ENCODE measurements at places on chromosomes 5 and 9.

- DNase-seq: no peak
These were observed 141.8 kb downstream of the DOCK2 start for GRCh38 chr5:169778622-169779596.

GRCh38 chr5:173103411-173103810 is 40.9 kb upstream of the BNIP1 start:
- DNase-seq: no peak

GRCh38 chr5:40687321-40687720 is 7.6 kb downstream of the PTGER4 start:
- DNase-seq: no peak

- DNase-seq: no peak
These were observed 198.9 kb downstream of the TAF11L14 start for GRCh38 chr5:17832949-17833745.

DNA sequence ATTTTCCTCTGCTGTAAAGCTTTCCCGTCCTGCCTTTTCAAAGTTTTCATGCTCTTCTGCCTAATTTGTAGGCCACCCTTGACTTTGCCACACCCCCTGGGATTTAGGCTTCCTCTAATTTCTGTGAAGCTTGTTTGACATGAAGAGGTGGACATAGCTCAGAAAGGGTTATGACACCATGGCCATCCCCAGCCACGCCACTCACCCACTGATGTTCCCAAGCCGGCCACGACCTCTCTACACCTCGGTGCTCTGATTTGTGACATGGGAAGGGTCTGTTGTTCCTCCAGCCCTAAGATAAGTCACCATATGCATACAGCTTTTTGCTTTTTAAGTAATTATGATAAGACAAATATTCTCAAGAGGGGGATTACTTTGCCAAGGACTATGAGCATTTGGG is 139.5 kb downstream of the BARX1 start:
- no peak for DNase-seq

- no peak for DNase-seq
These were observed 110.2 kb upstream of the EGFLAM start for GRCh38 chr5:38148021-38148625.

DNA sequence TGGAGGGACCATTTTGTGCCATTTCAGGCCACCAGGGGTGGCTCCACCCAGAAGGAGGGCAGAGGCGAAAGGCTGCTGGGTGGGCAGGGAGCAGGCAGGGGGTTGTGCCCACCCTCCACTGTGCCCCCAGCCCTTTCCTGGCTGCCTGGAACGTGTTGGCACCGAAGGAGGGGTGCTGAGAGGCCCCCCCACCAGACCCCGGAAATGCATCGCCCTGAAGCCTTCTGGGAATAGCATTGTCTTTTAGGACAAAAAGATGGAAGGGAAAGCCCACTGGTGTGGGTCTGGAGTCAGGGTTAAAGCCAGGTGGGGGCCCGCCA is 5.1 kb downstream of the NOXA1 start:
- no peak for DNase-seq

- DNase-seq: no peak
These were observed 432.9 kb upstream of the BRINP1 start for GRCh38 chr9:119802133-119802532.

DNA sequence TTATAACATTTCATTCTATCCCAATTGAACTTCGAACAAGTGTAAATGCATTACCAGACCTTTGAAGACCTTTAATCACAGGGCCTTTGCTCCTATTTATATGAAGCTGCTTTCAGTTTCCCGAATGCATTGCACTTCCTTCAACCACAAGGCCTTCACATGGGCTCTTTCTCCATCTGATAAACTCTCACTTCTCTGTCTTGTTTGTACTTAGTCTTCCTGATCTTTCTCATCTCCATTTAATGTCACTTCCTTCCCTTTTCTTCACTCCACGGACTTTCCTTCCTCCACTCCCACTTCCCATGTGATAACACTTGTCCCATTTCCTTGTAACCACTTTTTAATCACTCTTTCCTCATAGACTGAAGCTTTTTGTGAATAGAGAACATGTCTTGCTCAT is 74.3 kb upstream of the TNC start:
- DNase-seq: no peak

DNA sequence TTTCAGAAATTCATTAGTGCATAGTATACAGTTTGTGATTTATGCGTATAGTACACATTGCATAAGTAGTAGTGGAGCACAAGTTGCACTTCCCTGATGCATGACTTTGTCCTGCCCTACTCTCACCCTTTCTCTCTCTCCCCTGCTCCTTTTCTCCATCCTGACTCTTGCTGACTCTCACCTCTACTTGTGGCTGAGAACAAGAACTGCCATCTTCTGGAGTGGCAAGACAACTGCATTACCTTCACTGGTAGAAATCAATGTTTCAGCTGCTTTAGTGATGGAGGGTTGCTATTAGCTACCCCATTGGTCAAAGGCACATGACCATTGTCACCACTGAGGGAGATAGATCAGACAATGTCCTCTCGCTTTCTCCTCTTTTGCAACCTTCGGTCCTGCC is 26.9 kb downstream of the SPEF2 start:
- DNase-seq: no peak

DNA sequence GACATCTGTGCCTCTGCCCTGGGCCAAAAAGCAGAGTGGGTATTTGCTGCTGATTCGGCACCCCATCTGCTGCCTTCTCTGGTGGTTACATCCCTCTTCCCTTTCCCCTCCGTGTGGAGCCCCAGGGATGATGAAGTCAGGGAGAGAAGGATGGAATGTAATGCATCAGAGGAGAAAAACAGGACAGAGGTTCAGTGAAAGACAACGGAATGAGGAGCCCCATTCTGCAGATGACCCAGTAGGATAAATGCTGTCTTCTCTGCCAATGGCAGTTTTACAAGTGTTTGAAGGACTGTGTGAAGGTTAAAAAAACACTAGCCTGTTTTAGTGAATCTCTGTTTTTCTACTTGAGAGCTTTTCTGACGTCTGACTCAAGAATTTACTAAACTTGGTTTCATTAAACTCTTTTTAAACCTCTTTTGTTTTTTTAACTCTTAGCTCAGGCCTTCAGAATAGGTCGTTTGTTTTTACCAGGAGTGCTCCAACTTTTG is 86.3 kb downstream of the NLN start:
- DNase-seq: no peak

GRCh38 chr9:134909511-134910481 is 7.9 kb downstream of the FCN1 start:
- DNase-seq: no peak

- DNase-seq: no peak
These were observed 30.0 kb downstream of the INSYN2B start for GRCh38 chr5:169950333-169950732.

GRCh38 chr9:131734165-131734610 is 5.7 kb downstream of the RAPGEF1 start:
- DNase-seq: no peak

DNA sequence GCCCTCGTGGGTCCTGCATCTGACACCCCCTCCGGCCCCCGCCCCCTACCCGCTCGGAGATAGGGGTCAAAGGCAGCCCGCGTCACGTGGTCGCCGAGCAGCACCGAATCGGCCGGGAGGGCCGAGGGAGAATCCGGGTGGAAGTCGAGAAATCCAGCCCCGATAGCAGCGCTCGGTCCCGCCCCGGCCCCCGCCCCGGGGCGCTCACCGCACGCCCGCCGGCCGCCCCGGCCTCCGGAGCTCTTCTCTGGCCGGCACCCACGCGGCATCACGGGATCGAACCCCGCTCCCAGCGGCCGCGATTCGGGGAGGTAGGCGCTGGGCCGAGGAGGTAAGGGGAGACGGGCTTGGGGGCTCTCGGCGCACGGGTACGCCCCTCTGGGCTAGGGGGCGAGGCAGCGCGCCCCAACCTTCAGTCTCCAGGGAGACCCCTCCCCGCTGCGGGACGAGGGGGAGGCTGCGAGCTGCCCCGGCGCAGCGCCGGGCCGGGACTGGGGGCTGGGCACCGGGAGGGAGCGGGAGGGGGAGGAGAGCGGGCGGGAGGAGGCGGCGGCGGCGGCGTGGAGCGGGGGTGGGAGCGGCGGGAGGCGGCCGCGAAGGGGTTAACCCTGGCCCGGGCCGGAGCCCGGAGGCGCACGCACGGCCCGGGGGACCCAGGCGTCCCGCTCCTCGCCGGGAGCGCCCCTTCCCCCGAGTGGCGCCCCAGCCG is 22.1 kb upstream of the NDST1 start:
- DNase-seq: peak; percentile 1

- no peak for DNase-seq
These were observed 48.1 kb upstream of the PCSK1 start for GRCh38 chr5:96481009-96481786.

- DNase-seq: no peak
These were observed 24.5 kb upstream of the SEMA4D start for GRCh38 chr9:89522261-89522958.

- DNase-seq: no peak
These were observed 137.9 kb downstream of the TMEM38B start for GRCh38 chr9:105832096-105832710.

- no peak for DNase-seq
These were observed 602.6 kb downstream of the SEMA5A start for GRCh38 chr5:8943301-8943700.

DNA sequence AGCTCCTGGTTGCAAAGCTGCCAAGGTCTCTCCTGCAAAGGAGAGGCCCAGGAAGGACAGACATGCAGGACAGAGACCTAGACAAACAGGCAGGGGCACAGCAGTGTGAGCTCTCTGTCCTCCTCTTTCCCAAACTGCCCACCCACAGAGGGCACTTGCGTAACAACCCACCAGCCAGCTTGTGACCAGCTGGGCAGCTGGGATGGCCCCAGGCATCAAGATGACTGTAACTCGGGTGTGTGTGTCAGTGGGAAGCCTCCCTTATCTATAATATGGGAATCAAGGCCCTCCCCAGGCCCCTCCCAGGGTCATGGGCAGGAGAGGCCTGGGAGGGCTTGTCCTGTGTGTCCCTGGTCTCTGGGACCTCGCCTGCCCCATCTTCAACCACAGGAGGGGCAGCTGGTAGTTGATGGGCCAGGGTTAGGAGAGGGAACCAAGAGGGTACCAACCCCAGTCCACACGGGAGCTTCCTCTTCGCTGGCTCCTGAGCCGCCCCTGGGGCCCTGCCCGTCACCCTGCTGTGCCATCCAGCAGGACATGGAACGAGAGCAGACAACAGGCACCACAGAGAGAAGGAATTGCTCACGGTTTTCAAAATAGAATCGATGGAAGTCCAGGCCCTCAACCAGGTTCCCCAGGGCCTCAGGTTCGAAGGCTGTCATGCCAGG is 37.9 kb downstream of the SLC6A7 start:
- DNase-seq: no peak

DNA sequence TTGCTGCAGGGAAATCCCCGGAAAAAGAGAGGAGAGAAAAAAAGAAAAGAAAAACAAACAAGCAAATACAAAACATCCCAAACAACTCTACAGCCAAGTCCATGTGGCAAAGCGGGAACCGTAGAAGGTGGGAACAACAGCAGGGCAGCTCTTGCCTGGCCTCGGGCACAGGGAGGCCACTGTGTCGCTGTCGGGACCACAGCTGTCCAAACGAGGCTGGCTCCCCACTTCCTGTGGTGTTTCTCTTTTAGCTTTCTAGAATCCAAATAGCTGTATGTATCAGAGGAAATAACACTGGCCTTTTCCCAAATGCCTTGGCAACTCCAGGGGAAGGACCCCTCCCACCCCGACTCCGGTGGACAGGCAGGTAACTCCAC is 41.6 kb upstream of the EQTN start:
- DNase-seq: no peak

GRCh38 chr5:150134198-150134588 is 21.5 kb downstream of the PDGFRB start:
- DNase-seq: no peak

DNA sequence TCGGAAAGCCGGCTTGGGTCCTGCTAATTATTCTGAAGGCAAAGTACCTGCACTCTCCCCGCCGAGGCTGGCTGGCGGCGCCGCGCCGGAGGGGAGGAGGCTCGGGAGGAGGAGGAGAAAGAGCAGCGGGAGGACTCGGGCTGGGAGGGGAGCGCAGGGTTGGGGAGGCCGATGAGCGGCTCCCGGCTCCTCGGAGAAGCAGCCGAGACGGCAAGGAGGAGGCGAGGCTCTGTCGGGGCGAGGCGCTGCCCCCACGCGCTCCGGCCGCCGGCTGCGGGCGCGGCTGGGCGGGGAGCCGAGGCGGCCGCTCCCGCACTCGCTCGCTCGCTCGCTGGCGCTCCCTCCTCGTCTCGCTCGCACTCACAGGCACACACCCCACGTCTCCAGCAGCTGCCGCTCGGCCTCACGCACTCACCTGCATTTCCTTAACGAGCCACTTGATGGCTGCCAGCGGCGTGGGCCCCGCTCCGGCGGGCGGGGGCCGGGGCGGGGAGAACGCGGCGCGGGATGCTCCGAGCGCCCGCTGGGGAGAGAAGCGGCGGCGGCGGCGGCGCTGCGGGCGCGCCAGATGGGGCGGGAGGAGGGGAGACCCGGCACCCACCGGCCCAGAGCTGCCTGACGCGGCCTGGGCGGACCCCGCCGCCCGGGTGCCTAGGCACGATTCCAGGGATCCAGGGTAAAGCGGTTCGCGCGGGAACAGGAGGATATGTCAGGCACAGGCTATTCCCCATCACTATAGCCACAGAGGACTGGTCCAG is at the start of gene PTPRD:
PTPRD (minus strand) TSS at position 362 of the 758 bp plus-strand sequence.
- DNase-seq: no peak

GRCh38 chr5:126469536-126470316 is 46.5 kb downstream of the GRAMD2B start:
- no peak for DNase-seq

GRCh38 chr5:155091768-155092717 is 78.5 kb downstream of the KIF4B start:
- DNase-seq: no peak

DNA sequence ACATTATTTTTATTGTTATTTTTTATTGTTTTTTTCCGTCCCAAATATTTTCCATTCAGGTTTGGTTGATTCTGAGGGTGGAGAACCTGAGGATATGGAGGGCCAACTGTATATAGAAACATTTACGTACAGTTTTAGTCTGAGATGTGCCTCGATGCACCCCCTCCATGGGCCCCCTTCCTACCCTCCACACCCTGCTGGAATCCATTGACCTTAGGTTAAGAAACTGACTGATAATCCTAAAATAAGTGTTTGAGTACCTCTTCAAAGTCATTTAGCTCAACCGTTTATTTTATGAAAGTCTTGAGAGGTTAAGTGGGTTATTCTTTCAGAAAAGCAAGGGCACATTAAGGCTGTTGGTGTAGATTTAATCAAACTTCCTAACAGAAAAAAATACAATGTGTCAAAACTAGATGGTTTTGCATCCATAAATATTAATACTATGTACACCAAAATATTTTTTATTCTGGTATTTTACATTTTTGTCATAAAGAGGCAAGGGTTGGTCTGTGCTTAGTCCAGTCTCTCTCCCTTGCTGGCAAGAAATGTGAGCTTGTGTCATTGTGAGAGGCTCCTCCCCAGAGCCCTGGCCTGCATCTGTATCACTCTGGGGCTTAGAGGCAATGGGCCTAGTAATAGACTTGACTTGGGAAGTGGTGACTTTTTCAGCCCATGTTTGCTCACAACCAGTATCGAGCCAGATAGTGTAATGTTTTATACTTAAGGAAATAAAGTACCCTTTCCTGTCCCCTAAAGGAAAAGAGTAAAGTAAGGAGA is 15.7 kb downstream of the MTRR start:
- DNase-seq: no peak

GRCh38 chr9:79567671-79568098 is 4.1 kb upstream of the TLE4 start:
- DNase-seq: no peak

All from activated CD8-positive, alpha-beta memory T cell treated with anti-CD3 and anti-CD28 coated beads for 48 hours (primary cell).